Germinal center (tissue), 1 donor: ENCODE measurements at places on chromosomes 7 and 10.

GRCh38 chr7:4249241-4249640 is 432.9 kb upstream of the FOXK1 start:
- no peak for DNase-seq

- peak; percentile 54 for DNase-seq
Measured at GRCh38 chr7:32890010-32890792, 1.4 kb downstream of the KBTBD2 start.

GRCh38 chr7:726854-727103 is 280 bp downstream of the DNAAF5 start:
- peak; percentile 76 for DNase-seq

- DNase-seq = peak; percentile 10
Measured at GRCh38 chr7:37916673-37917660, at the start of gene SFRP4. TSS of gene SFRP4 (minus strand) at chr7:37916817. CDS start at chr7:37916537, 280 bp downstream.

DNA sequence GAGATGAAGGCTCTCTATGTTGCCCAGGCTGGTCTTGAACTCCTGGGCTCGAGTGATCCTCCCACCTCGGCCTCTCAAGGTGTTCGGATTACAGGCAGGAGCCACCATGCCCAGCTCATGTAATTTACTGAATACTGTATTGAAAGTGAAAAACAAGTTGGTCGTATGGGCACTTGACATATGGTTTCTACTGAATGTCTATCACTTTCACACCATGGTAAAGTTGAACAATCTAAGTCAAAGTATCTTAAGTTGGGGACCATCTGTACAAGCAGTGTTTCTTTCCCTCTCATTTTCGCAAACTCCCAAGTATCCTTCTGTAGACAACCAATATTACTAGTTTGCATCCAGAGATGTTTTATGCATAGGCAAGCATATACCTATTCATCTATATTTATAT is 116.6 kb downstream of the TMEM178B start:
- no peak for DNase-seq

DNA sequence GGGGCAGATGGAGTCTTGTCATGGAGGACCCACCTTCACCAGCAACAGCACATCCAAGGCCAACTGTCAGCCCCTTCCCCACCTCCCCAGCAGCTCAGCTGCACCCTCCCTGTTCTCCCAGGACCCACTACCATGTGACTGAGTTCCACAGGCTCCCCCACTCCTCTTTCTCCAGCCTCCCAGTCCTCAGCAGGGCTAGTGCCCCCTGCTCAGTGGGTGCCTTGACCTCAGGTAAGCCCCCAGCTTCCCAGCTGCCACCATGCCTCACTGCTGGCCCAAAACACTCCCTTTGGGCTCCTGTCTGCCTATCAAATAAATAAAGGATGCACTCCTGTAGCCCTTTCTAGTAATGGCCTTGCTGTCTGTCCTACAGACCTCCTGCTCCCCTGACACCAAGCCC is 174.4 kb downstream of the SLIT1 start:
- no peak for DNase-seq

GRCh38 chr10:78713659-78714058 is 355.1 kb upstream of the ZMIZ1 start:
- DNase-seq = no peak

GRCh38 chr10:103792547-103792946 is 62.8 kb downstream of the SH3PXD2A start:
- DNase-seq = no peak

DNA sequence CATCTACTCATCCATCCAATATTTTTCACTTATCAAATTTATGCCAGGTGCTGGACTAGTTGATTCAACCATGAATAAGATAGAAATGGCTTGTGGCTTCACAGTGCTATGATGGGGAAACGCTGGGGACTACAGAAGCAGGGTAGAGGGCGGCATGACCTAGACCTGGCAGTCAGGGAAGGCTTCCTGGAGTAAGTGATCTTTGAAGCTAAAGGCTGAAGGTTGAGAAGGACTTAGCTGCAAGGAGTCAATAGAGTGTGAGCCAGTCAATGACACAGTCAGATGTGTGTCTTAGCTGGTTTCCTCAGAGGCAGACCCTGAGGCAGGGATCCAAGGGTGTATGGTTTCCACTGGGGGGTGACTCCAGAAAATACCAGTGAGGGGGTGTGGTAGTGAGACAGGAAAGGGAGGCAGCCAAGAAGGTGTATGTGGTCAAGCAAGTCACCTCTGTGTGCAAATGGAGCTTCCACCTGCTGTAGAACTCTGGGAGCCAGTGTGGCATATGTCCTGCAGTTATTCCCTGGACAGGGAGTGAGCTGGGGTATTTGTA is 10.3 kb downstream of the PRF1 start:
- no peak for DNase-seq

DNA sequence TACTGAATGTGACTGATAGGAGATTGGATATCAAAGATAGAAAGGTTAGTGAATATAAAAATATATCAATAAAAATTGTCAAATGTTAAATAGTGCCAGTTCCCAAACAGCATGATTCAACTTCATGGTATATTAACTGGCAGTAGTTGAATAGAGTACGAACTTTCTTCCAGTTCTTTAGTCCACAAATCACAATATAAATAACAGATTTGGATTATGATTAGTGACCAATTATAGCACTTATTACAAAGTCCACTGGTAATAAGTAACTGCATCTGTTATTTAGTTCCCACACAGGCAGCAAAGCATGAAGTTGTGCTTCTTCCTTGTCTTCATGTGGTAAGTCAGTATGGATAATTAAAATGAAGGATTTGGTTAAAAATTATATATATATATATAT is 243.0 kb upstream of the VWC2 start:
- DNase-seq = no peak

DNA sequence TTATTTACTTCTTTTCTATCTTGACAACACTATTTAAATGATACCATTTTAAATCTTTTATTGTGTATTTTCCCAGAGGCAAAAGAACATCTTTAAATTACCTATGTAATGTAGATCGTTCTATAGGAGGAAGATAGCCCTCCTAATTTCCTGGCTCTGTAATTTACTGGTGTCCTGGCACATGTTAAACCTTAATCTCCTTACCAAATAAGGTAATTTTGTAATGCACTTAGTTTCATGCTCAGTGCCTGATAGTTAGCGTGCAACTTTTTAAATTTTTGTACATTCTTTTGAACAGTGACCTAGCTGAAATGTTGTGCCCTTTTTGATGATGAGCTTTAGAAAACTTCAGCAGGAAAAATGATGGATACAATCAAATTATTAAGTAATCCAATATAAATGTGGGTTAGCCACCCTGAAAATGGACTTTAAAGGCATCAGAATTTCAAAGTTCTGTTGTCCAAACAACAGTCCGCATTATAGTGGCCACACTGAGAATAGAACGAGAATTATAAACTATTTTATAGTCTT is 81.4 kb downstream of the ABCB5 start:
- DNase-seq = no peak

- no peak for DNase-seq
Measured at GRCh38 chr7:48428091-48428684, 256.9 kb downstream of the ABCA13 start.

DNA sequence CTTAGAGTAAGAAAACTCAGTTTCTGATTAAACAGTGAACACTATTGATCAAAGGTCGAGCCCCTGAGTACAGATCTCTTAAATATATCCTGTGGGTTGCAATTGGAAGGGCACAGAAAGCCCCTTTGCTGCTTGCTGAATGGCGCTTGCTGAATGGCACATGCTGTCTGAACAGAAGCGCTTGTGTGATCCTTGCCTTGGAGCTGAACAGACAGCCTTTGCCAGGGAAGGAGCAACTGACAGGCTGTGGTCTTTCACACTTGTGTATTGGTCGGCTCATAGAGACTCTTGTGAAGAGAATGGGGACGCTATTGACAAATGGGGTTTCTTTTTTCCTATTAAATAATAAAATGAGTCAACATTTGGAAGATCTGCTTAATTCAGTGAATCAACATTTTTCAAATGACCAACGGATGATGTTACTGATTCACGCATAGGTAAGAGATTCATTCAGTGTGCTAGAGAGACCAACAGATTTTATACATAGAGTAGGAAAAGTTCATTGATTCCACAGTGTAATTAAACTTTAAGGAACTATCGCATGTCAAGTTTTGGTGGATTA is 99.4 kb upstream of the TNS3 start:
- DNase-seq = no peak

GRCh38 chr7:155987681-155988235 is 175.5 kb upstream of the SHH start:
- DNase-seq = no peak

DNA sequence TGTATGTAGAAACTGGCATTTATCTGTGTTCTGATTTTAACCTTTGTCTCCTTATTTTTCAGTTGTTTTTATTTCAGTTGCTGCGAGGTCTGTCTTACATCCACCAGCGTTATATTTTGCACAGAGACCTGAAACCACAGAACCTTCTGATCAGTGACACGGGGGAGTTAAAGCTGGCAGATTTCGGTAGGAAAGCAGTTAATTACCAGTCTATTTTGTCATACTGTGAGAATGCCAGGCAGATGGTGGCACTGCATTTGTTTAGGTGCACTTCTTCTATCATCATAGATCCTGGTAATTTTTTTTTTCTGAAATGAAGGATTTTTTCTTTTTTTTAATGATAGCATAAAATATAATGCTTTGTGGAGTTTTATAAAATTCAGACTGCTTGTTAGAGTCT is 321.4 kb downstream of the CDK14 start:
- DNase-seq = no peak

GRCh38 chr7:99243751-99244337 is 28.8 kb upstream of the MYH16 start:
- no peak for DNase-seq

DNA sequence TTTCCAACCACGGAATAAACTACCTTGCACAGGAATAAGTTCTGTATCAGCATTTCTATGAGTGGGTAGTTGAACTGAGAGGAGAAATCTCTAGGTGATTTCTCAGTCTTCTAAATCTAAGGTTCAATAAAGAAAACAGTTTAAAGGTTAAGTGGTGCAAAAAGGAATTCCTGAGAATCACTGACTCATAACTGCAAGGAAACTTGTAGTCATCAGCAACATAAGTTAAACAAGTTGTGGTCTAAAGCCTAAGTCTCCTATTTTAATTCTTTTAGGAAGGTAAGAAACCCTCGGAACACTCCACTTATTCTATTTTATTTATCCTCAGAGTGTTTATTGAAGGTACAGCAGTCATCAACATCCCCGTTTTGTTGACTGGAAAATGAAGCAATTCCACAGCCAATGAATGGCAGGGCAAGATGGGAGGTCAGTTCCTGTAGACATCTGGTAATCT is 92.4 kb upstream of the PIK3CG start:
- DNase-seq = no peak

GRCh38 chr7:99440195-99440594 is 1.5 kb downstream of the CPSF4 start:
- no peak for DNase-seq

DNA sequence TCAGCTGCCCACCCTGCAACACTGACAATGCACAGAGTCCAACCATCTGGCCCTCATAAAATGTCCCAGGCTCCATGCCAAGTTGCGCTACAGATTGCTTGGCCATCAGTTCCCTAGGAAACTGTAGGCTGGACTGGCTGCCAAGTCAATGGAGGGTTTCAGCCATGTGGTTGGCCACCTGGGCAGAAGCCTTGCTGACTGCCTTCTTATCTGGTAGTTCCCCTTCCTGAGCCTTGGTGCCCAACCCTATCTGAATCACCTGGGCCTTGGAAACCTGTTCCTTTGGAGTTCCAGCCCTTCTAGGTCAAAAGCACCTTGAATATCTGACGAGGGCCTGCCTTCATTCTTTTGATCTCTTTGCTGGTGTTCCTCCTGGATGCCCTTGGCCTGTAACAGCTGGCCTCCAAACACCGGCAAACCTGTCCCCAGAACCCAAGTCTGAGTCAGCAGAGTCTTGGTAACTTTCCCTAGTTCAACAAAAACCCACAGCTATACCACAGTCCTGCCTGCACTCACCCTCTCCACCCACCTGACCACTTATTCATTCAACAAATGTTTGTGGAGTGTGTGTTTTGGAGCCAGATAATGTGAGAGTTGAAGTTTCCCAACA is 37.4 kb upstream of the KDM7A start:
- no peak for DNase-seq

DNA sequence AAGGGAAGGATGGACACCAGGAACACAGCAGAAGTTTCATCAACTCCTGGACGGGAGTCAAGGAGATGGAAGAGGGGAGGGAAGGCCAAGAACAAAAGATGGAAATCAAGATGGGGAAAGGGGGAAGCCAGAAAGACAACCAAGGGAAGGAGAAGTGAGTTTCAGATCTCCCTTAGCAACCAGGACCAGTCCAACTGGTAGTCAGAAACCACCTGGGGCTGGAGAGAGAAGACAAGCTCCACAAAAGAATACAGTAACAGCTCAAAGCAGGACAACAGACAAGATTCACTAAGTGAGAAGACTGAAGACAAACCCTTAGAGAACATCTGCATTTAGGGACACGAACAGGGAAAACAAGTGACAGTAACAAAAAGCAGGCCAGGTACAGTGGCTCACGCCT is 30.6 kb downstream of the CDCA7L start:
- peak; percentile 24 for DNase-seq

DNA sequence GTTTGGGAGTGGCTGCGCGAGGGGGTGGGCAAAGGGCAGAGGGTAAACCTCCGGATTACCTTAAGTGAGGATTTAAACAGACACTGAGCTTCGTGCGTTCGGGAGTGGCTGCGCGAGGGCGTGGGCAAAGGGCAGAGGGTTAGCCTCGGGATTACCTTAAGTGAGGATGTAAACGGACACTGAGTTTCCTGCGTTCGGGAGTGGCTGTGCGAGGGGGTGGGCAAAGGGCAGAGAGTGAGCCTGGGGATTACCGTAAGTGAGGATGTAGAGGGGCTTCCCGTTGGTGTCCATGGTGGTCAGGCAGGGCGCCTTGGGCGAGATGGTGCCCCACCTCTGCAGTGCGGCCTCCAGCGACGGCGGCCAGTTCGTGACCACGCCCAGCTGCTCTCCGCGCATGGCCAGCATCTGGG is 275.8 kb downstream of the DIP2C start:
- no peak for DNase-seq

GRCh38 chr7:134302120-134302519 is 14.6 kb downstream of the SLC35B4 start:
- no peak for DNase-seq

DNA sequence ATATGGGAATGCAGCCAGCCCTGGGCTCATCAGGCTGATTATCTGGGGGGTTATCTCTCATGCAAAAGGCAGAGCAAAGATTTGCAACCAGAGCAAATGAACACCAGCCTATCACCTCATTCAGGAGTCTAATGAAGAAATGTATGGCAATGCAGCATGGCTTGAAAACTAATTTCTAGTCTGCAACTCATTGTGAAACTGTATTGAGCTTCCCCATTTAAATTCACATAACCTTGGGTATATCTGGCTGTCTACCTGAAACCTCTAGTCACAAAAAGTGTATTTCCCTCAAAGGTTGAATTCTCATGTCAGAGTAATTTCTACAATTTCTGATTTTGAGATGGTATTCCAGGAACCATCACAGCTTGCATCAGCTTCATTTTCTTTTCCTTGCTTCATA is 240.0 kb downstream of the SDHAF3 start:
- no peak for DNase-seq

GRCh38 chr10:35564341-35564968 is 40.7 kb upstream of the GJD4 start:
- no peak for DNase-seq

DNA sequence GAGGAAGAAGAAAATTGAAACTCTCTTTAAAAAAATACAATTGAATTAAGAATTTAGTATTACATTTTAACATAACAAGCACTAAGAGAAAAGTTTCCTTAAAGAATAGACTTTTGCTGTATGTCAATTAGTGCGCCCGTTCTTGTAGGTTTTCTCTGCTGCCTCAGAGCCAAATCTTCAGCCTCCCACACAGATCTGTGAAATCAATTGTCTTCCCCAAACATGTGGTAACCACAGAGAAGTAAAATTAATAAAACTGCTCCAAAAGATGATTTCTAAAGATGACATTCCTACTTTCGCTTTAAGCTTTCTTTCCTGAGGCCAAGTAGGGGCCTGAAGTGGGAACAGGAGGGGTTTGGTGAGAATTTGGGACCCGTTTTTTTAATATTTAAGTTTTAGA is 113.2 kb upstream of the ADO start:
- DNase-seq = no peak
